Smooth muscle cell of trachea (primary cell): ENCODE measurements at places on chromosomes 16 and 17. TPM values are rescaled to one million over a fixed set of nuclear protein-coding genes. Genes with fewer than 3 reads are reported as not detected.

TNP2 gene
- total RNA-seq, result not detected in 2 replicates

FZD2 gene
- 22.7 and 35.1 TPM in 2 replicates for total RNA-seq

FOXF1 gene
- total RNA-seq, result 21.8 and 39.0 TPM in 2 replicates

RPRML gene
- not detected in 2 replicates for total RNA-seq

SLC52A1 gene
- total RNA-seq, result under 0.01 TPM in 1 of 2 replicates, not detected in the other

SEC14L1 gene
- total RNA-seq, result 27.1 and 47.8 TPM in 2 replicates

TRIM16 gene
- 46.4 and 55.1 TPM in 2 replicates for total RNA-seq

METRN gene
- total RNA-seq, result 57.7 and 136 TPM in 2 replicates

UTS2R gene
- total RNA-seq, result 0.15 TPM in 1 of 2 replicates, not detected in the other

FSCN2 gene
- 2.0 and 4.6 TPM in 2 replicates for total RNA-seq
